NCI-H524 treated with DMSO at 0.1 percent for 48 hours (cell line): ENCODE measurements at places on chromosomes 4 and X.

DNA sequence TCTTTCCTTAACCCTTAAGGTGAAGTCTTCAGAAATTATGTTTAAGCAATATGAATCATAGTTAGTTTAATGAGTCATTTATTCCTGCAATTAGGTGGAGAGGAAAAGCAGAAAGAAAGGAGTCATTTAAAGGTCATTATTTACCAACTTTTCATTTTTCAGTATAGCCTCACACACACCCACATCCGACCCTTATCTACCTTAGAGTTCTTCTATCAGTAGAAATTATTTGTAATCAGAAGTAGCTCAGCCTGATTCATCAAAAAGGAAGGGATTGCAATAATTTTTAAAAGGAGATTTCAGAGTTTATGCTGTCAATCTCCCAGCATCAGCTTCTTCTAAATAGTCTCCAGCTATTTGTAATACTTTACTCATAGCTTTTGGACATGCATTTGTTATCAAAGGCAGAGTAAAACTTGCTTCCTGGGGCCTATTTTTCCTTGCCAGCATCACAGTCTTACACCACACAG, 5.9 kb downstream of the ANXA10 start:
- no peak for DNase-seq

DNA sequence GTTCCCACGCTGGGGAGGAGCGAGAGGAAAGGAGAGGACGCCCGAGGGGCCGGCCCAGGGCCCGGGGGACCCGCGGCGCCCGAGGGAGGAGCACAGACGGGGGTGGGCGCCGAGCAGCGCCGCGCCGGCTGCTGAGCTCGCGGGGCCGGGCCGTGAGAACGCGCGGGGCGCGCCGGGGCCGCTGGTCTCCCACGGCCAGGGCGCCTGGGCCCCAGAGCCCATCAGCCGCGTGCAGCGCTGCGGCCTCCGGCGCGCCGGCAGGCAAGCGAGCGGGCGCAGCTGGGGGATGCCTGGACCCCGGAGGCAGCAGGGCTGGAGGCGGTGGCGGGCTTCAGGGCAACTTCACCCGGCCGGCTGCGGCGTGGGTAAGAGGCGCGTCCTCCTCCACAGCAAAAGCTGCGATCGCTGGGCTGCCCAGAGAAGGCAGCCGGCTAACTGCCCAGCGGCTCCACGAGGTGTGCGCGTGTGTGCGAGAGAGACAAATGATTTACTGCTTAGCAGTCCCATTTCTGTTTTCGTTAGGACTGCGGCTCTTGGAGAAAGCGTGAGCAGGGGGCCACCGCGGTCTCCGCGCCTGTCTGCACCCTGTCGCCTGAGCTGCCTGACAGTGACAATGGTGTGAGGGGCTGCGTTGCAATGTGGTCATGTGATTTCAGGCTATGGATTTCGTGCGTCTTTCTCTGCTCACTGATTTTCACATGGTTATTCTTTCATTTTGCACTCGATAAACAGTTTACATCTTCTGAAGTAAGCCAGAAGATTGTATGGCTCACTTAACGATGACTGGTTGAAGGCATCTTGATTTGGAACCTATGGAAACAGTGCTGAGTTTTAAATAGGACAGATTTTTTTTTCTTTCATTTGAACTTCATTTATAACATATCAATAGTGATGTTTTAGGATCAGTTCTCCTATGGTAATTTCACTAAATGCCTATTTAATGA, 1.2 kb downstream of the GUCY1A1 start:
- DNase-seq: no peak

DNA sequence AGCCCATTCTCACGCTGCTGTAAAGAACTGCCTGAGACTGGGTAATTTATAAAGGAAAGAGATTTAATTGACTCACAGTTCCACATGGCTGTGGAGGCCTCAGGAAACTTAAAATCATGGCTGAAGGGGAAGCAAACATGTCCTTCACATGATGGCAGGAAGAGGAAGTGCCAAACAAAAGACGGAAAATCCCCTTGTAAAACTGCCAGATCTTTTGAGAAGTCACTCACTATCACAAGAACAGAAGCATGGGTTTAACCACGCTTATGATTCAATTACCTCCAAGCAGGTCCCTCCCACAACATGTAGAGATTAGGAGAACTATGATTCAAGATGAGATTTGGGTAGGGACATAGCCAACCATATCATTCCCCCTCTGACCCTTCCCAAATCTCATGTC, 335.5 kb downstream of the IL15 start:
- DNase-seq: no peak

GRCh38 chrX:110322603-110323002, 4.7 kb upstream of the AMMECR1 start:
- peak; percentile 89 for DNase-seq

- DNase-seq: no peak
Measured at GRCh38 chrX:123267220-123267619, 83.1 kb downstream of the GRIA3 start.
